GDM1 (cell line): ENCODE measurements at places on chromosomes 11 and 22.

DNA sequence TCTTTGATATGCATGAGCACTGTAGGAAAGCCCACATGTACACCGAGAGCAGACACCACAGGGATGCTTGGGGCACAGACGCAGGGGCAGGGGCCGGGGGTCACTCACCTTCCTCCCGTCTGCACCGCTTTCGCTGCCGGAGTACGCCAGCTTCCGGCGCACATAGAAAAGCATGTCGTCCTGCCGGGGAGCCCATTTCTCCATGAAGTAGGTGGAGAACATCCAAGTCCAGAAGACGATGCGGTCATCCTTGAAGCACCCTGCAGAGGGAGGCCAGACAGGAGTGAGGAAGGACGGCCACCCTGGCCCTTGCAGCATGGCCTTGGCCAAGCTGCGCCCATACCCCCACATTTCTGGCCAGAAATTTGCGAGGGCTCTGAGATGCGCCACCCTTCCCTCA, 28.8 kb downstream of the KIAA0930 start:
- DNase-seq = no peak

DNA sequence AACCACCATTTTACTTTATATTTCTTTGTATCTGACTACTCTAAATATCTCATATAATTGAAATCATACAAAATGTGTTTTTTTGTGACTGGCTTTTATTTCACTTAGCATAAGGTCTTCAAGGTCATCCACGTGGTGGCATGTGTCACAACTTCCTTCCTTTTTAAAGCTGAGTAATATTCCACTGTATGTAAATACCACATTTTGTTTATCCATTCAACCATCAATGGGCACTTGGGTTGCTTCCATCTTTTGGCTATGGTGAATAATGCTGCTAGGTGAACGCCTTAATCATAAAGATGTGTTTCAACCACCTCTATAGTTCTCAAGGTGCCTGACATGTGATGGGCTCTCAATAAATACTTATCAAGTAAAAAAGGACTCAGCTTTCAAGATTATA, 15.5 kb downstream of the RAB30 start:
- DNase-seq = no peak

DNA sequence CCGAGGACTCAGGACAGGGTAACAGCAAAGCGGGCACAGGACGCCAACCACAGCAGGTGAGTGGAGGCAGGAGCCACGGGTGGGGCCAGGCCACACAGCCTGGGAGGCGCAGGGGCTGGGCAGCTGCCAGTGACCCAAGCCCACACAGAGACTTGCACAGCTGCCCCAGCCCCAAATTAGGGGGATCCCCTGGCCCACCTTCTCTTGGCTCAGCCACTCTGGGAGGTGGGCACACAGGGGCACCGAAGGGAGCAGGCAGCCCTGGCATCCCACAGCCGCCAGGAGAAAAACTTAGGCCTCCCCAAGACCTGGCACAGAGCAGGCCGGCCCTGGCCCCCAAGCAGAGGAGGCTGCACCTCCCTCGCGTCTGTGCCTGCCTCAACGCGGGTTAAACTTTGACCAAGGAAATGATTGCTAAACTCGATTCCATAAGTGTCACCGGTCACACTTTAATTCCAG, at the start of gene SLC22A12:
TSS of gene SLC22A12 (plus strand) at position 458 of the 459 bp plus-strand sequence. CDS start 337 bp downstream, outside the sequence.
- no peak for DNase-seq

- no peak for DNase-seq
Observed at GRCh38 chr22:46801331-46801811, 38.9 kb downstream of the TBC1D22A start.

DNA sequence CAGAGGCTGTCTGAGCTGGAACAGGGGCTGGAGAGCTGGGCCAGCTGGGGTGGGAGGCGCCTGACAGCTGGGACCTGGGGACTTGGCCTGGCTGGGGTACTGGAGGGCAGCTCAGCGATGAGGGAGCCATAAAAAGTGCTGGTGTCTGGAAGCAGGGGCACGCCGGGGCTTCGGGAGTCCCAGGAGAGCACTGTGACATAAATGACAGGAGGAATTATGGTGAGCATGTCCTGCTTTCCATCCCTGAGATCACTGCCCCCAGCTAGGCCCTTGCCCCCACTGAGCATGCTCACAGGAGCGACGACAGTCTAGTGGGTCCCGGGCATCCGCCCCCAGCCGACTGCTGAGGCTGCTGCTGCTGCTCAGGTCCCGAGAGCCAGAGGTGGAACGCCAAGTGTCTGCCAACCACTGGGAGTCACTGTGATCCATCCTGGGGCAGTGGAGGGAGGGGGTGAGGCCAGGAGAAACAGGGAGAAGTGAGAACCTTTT, 6.2 kb downstream of the ROBO4 start:
- DNase-seq = no peak
